ENCODE measurements at places on chromosomes 13 and 19.

DNA sequence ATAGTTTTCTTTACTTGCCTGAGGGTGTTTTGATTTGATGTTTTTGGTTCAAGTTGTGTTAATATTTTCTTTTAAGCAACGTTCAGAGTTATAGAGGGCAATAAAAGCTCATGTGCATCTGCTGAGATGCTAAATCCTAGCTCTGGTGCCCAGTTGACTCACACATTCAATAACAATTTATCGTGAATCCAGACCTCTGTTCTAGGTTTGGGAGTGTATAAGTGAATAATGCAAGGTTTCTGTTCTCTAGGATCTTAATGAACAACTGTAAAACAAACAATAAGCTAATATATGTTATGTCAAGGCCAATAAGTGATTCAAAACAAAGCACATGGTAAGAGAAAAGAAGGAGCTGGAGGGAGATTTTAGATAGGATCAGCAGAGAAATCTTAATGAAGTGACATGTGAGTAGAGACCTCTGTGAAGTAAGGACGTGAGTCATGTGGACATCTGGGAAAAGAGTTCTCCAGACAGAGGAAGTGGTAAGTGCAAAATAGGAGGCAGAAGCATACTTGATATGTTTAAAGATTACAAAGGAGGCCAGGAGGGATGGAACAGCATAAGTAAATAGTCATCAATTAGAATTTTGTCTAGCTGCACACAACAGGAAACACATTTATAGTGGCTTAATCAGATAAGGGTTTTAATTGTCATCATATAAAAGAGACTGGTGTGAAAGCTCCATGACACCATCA is 278.5 kb upstream of the HTR2A start:
- DNase-seq: no peak

DNA sequence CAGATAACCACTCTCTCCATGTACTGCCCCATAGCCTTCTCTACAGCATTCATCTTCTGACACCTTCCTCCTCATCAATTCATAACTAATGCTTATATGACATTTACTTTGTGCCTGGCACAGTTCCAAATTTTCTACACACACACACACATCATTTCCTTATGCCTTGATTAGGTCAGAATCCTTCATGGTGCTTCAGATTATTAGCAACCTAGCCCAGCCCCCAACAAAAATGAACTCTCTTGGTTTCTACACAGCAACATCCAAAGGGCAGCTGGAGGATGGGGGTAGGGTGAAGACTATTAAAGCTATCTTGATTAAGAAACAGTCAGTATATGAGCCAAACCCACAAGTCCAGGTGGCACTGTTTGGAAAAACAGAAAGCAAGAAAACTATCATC is 3.7 kb downstream of the RUBCNL start:
- no peak for DNase-seq

GRCh38 chr19:40921005-40921897 is 39.2 kb upstream of the CYP2A7 start:
- DNase-seq: no peak

DNA sequence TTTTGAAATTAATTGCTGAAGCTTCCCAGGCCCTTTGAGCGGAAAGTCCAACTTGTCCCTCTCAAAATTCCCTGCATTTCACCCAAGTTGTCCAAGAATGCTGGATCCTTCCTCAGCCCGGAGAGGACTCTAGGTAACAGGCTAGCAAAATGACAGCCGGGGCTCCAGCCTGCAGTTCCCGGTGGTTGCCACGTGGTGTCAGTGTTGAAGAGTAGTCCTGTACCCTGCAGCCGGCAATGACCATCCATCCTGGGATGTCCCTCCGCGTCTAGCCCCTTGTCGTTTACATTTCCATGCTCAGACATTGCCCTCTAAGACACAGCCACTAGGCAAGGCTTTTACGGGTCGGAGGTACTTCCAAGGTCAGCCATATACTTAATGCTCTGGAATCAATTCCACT is 31.4 kb upstream of the MTIF3 start:
- peak; percentile 61 for DNase-seq

GRCh38 chr13:48625413-48626076 is 28.2 kb upstream of the CYSLTR2 start:
- no peak for DNase-seq

All from hematopoietic multipotent progenitor cell treated with erythropoietin and hydrocortisone succinate and interleukin-3 and kit ligand, for 15 days (in vitro differentiated cells).